ENCODE measurements at places on chromosomes 7 and 10. TPM values are rescaled to one million over a fixed set of nuclear protein-coding genes. Genes with fewer than 3 reads are reported as not detected.
A peak's percentile ranks its signal among the peaks of the same experiment; 100 is the strongest.

DNA sequence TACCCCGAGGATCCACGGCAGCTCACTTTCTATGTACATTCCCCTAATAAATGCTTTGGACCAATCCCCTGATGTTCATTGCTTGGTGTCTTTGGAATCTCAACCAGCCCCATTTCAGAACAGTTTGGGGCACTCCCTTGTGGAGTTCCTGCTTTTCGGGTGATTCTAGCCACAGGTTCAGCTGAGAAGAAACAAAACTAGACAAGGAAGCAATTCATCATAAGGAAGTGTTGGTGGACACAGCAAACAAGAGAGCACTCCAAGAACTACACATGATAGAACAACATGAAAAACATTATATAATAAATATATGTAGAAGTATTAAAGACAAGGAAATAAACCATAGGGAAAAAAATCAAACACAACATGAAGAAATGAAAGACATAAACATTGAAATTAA, 6.0 kb upstream of the CCDC136 start:
- H3K4me1 ChIP-seq = peaks cover 9% of the 10 kb centered on the region
- no peak overlapping the region for H3K27ac ChIP-seq
- no peak for DNase-seq
- peaks cover 3% of the 10 kb centered on the region for H3K27me3 ChIP-seq
- no peaks in the 10 kb centered on the region for H3K36me3 ChIP-seq

DNA sequence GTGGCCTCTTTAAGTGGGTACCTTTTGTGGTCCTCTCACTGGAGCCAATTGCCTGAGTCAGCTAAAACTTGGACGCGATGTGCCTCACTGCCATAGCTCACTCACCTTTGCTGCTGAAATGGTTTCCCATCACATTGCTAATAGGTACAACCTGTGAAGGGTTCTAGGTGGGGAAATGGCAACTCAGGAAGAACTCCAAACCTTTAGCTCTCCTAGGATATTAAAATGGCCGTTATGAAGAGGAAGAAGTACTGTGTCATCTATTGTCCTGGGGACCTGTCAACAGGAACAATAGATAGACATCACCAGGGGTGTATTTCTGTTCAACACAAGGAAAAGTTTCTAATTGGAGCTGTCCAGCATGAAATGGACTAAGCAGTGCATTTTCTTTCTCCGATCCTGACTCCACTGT, 1.2 kb upstream of the ZNF655 start:
- DNase-seq = no peak
- peaks cover 22% of the 10 kb centered on the region for H3K4me1 ChIP-seq
- H3K27me3 ChIP-seq = no peaks in the 10 kb centered on the region
- H3K36me3 ChIP-seq = no peaks in the 10 kb centered on the region
- H3K27ac ChIP-seq = peak overlapping the region; percentile 99

DNA sequence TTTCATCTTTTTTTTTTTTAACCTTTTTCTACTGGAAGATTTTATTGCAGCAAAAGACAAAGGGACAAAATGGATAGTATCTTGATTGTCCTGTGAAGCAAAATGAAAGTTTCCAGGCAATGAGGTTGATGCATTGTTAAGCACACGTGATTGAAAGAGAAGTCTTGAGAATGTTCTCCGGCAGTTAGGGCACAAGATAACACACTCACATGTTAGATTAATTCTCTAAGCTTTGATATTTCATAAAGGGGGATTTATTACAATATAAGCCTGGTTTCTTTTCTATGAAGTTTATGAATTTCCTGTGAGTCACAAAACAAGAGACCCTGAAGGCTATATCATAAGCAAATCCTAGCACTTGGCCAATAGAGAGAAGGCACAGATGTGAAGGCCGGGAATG, 93.4 kb upstream of the ARMC3 start:
- H3K27me3 ChIP-seq = no peaks in the 10 kb centered on the region
- no peak for DNase-seq
- H3K36me3 ChIP-seq = no peaks in the 10 kb centered on the region
- H3K4me1 ChIP-seq = peaks cover 12% of the 10 kb centered on the region
- H3K27ac ChIP-seq = no peak overlapping the region

DNA sequence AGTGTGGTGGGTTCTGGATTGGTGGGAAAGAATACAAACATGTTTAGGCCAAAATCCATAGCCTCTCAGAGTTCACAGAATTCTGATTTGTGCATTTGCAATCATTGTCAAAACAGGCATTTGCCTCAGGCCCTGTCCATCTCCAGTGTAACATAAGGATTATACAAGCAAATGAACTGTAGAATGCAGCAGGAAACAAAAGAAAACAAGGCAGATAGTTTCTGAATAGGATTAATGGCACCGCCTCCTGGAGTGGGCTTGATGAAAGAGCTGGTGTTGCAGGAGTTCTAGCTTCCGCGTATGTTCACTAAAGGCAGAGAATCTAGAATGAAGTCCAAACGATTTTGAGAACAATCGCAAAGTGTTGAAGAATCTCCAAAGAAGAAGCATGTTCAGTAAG, 11.3 kb upstream of the MPP7 start:
- no peak overlapping the region for H3K27ac ChIP-seq
- H3K4me3 ChIP-seq = no peak overlapping the region
- DNase-seq = no peak
- no peaks in the 10 kb centered on the region for H3K4me1 ChIP-seq

- peaks cover 13% of the 10 kb centered on the region for H3K4me1 ChIP-seq
- no peaks in the 10 kb centered on the region for H3K36me3 ChIP-seq
- H3K27ac ChIP-seq = no peak overlapping the region
- peak; percentile 82 for DNase-seq
Observed at GRCh38 chr10:86899670-86900276, 57.6 kb downstream of the MMRN2 start.

DNA sequence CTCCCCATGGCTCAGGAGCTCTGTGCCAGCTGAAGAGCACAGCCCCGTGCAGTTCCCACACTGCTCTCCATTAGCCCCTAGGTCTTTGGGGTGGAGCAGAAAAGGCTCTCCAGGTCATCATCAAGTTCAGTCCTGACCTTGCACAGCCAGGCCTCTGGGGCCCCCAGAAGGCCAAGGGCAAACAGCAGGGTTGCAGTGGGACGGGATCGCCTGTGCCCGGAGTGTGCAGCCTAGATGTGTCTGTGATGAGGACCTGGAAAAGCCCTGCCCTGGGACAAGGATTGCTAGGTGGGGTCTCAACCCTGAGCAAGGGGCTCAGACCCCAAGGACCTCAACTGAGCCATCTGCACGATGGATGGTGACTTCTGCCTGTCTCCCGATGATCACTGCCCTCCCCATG, 549 bp downstream of the INMT start:
- H3K4me3 ChIP-seq = no peak overlapping the region
- peaks cover 11% of the 10 kb centered on the region for H3K4me1 ChIP-seq
- H3K27me3 ChIP-seq = no peaks in the 10 kb centered on the region

DNA sequence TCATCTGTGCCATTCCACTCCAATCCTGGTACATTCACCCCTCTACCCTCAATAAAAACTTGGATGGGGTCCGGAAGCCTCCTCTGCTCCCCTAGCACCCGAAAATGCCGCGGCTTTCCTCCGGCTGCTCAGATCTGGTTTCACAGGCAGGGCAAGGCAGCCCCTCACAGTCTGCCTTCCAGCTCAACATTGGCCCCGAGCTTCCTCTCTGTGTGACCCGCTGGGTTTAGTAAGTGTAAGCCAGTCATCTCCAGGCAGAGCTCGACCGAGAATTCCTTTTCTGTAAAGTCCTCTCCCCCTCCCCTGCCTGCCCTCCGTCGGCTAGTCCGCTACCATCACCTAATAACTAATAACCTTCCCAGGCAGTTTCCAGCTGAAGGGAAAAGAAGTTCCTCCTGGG, 3.4 kb downstream of the INHBA start:
- no peak for DNase-seq
- H3K27me3 ChIP-seq = peaks cover 30% of the 10 kb centered on the region
- peak overlapping the region; percentile 81 for H3K27ac ChIP-seq
- peaks cover 3% of the 10 kb centered on the region for H3K4me1 ChIP-seq
- peak overlapping the region; percentile 28 for H3K4me3 ChIP-seq
- H3K36me3 ChIP-seq = no peaks in the 10 kb centered on the region

GRCh38 chr7:46226860-46227259, 305.8 kb upstream of the IGFBP3 start:
- no peak for DNase-seq
- no peaks in the 10 kb centered on the region for H3K36me3 ChIP-seq
- H3K27ac ChIP-seq = no peak overlapping the region
- H3K27me3 ChIP-seq = no peaks in the 10 kb centered on the region
- no peak overlapping the region for H3K4me3 ChIP-seq
- H3K4me1 ChIP-seq = no peaks in the 10 kb centered on the region

GRCh38 chr10:130202984-130203621, 66.9 kb downstream of the GLRX3 start:
- no peaks in the 10 kb centered on the region for H3K36me3 ChIP-seq
- no peak for DNase-seq
- no peak overlapping the region for H3K4me3 ChIP-seq

GRCh38 chr7:99824091-99824490, 3.7 kb upstream of the CYP3A43 start:
- H3K27me3 ChIP-seq = no peaks in the 10 kb centered on the region
- no peak overlapping the region for H3K4me3 ChIP-seq
- H3K27ac ChIP-seq = peak overlapping the region; percentile 93
- H3K36me3 ChIP-seq = no peaks in the 10 kb centered on the region

DNA sequence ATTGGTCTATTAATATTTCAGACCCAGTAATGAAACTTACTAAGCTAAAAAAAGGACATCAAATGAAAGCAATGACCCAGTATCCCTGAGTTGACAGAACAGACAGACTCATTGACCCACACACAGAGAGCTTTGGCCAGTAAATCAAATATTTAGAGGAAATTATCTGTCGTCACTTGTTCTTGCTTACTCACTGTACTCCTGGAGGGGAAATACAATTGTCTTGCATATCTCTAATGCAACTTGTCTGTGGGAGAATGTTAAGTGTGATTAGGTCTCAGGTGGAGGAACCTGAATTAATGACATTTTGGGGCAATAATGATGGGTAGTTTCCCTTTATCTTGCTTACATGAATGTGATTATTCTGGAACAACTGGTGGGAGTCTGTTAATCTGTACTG, 80.4 kb downstream of the CUBN start:
- H3K4me1 ChIP-seq = no peaks in the 10 kb centered on the region
- no peaks in the 10 kb centered on the region for H3K36me3 ChIP-seq
- H3K27ac ChIP-seq = no peak overlapping the region
- H3K4me3 ChIP-seq = no peak overlapping the region

- no peaks in the 10 kb centered on the region for H3K36me3 ChIP-seq
- no peaks in the 10 kb centered on the region for H3K4me1 ChIP-seq
- H3K27me3 ChIP-seq = no peaks in the 10 kb centered on the region
- H3K27ac ChIP-seq = no peak overlapping the region
- H3K4me3 ChIP-seq = no peak overlapping the region
Observed at GRCh38 chr7:79420464-79420863, 33.0 kb downstream of the MAGI2 start.

GRCh38 chr10:92702301-92702916, 12.7 kb downstream of the HHEX start:
- DNase-seq = no peak
- H3K4me1 ChIP-seq = peaks cover 7% of the 10 kb centered on the region

GRCh38 chr10:86500846-86501245, 20.7 kb downstream of the WAPL start:
- no peaks in the 10 kb centered on the region for H3K4me1 ChIP-seq
- H3K36me3 ChIP-seq = no peaks in the 10 kb centered on the region
- H3K27me3 ChIP-seq = no peaks in the 10 kb centered on the region
- H3K4me3 ChIP-seq = no peak overlapping the region

- DNase-seq = peak; percentile 63
- H3K4me3 ChIP-seq = no peak overlapping the region
- no peaks in the 10 kb centered on the region for H3K27me3 ChIP-seq
Observed at GRCh38 chr10:21329995-21330627, 195.4 kb downstream of the SKIDA1 start.

- no peak overlapping the region for H3K4me3 ChIP-seq
- peaks cover 75% of the 10 kb centered on the region for H3K27me3 ChIP-seq
- no peak overlapping the region for H3K27ac ChIP-seq
- H3K4me1 ChIP-seq = no peaks in the 10 kb centered on the region
- H3K36me3 ChIP-seq = no peaks in the 10 kb centered on the region
Observed at GRCh38 chr7:50308532-50309385, 4.2 kb downstream of the IKZF1 start.

DNA sequence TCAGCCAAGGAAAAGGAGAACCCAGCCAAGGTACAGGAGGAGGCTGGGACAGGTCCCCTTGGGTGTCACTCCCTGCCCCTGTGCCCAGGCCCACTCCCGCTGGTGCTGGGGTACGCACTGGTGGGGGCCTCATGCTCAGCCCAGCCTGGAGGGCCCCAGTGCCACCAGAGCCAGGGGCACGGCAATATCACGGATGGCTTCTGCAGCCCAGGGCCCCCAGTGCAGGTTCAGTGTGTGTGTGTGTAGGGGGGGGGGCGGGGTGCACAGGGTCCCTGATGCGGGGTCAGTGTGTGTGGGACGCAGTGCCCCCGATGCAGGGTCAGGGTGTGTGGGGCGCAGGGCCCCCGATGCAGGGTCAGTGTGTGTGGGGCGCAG, 23.4 kb upstream of the ZNF716 start:
- no peak overlapping the region for H3K27ac ChIP-seq
- DNase-seq = no peak
- H3K36me3 ChIP-seq = no peaks in the 10 kb centered on the region
- no peak overlapping the region for H3K4me3 ChIP-seq
- no peaks in the 10 kb centered on the region for H3K27me3 ChIP-seq

GRCh38 chr10:68560943-68561864, 1.1 kb downstream of the TET1 start:
- DNase-seq = peak; percentile 64
- peak overlapping the region; percentile 99 for H3K4me3 ChIP-seq
- no peaks in the 10 kb centered on the region for H3K36me3 ChIP-seq
- H3K27ac ChIP-seq = peak overlapping the region; percentile 76
- H3K4me1 ChIP-seq = no peaks in the 10 kb centered on the region
- no peaks in the 10 kb centered on the region for H3K27me3 ChIP-seq

GRCh38 chr10:120588311-120588710, 131.3 kb downstream of the PLPP4 start:
- H3K27ac ChIP-seq = no peak overlapping the region
- no peaks in the 10 kb centered on the region for H3K36me3 ChIP-seq
- no peak overlapping the region for H3K4me3 ChIP-seq

DNA sequence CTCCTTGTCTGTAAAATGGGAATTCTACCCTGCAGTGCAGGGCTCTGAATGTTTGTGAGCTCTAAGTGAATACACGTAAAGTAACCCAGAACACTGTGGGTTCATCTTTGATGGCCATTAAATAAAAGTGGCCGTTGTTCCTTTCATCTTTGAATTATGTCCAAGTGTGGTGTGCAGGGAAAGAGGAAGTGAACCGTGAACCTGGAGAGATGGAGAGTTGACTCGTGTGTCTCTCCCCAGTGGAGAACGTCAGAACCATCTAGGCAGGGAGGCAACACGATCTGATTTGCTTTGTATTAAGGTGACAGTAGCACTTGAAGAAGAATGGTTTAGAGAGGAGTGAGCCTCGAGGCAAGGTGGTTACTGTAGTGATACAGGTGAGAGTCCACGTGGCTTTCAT, 93.5 kb upstream of the GJD4 start:
- H3K4me3 ChIP-seq = no peak overlapping the region
- DNase-seq = no peak
- no peaks in the 10 kb centered on the region for H3K27me3 ChIP-seq
- no peaks in the 10 kb centered on the region for H3K36me3 ChIP-seq
- H3K4me1 ChIP-seq = no peaks in the 10 kb centered on the region
- no peak overlapping the region for H3K27ac ChIP-seq

The C7orf33 gene
- polyA plus RNA-seq = not detected

The CELF2 gene
- 25.9 TPM for polyA plus RNA-seq

The SPDYE2 gene
- polyA plus RNA-seq = 3.7 TPM

The HMX3 gene
- not detected for polyA plus RNA-seq

The ADAM12 gene
- 4.9 TPM for polyA plus RNA-seq

The IKZF1 gene
- polyA plus RNA-seq = 0.52 TPM

The NUB1 gene
- 28.4 TPM for polyA plus RNA-seq

The RADIL gene
- 0.53 TPM for polyA plus RNA-seq

The CYP17A1 gene
- not detected for polyA plus RNA-seq

The NOBOX gene
- polyA plus RNA-seq = 0.54 TPM

The ALOX5 gene
- polyA plus RNA-seq = 4.4 TPM

The GIMAP8 gene
- polyA plus RNA-seq = not detected
